HCEC 1CT (cell line): ENCODE measurements at places on chromosomes 12 and 14.

DNA sequence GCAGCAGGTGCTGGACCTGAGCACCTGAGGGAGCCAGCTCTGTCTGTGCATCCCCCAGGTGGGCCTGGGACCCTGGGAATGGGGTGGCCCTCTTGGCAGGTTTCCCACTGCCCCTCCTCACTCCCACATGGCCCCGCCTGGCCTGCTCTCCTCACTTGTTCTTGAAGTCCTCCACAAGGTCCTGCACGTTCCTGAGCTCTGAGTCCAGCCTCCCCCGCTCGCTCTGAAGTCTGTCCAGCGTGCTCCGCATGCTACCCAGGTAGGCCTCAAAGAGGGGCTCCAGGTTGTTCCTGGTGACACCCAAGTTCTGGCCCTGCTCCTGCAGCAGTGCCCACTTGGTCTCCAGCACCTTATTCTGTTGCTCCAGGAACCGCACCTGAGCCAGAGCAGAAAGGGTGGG lies 2.9 kb downstream of the KRT79 start:
- no peak for DNase-seq

- DNase-seq: peak; percentile 64
These were observed 8.2 kb upstream of the PPP2R5E start for GRCh38 chr14:63551332-63551731.

DNA sequence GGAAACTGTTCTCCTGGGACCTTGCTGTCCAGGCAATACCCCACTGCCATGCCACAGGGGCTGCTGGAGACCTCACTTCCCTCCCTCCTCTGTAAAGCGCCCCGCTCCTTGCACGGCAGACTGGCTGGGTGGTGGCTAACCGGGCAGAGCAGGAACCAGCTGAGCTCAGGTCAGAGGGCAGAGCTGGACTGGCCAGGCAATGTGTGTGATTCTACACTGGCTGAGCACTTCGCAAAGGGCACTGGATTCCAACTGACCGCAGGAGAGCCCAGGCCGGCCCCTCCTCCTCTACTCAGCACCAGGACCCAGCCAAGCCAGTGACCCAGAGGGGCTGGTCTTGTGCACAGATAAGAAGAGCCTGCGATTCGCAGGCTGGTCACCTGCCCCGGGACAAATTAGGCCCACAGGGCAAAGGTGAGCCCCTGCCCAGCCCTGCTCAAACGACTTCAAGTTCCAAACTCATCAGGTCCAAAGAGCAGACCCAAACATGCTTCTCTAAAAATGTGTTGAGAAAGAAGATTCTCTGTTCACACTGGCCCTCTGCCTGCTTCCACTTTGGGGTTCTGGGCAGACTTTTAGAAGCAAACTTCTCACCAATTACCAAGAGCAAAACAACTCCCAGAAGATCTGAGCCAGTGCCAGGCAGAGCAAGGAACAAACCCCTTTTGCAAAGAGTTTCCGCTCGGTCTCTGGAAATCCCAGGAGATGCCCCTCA lies 54.9 kb upstream of the DIO3 start:
- DNase-seq: no peak

DNA sequence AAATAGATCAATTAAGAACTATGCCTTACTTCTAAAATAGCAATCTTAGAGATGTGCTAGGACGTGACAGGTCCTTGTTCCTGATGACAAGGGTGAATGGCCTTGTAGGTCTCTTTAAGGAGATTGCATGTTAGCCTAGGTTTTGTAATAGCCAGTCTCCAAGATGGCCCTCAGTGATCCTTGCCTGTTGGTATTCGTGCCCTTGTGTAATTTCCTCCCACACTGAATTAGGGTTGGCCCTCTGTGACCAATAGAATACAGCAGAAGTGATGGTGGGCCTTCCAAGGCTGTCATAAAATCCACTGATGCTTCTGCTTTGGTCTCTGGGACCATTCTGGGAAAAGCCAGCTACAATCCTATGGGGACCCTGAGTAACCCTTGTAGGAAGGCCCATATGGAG lies 38.2 kb upstream of the SNX6 start:
- DNase-seq: no peak

DNA sequence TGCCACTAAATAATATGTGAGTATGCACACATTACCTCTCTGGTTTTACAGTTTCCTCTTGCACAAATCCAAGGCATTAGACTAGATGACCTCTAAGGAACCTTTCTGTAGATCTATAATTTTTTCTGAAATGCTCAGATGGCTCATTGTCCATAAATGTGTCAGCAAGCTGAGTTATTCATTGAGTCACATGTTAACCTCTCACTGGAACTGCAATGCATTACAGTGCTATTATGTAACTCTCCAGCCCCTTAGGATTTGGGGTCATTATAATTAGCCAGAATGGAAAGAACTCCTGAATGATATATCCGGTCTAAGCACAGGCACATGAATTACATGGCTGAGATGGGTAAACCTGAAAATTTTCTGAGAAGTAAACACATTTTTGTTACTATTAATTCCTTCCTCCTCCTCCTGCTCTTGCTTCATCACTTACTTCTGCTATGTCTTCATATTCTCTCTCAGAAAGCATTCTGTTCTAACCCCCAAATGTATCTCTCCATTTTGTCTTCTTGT lies 20.3 kb upstream of the DRAM1 start:
- DNase-seq: peak; percentile 91

DNA sequence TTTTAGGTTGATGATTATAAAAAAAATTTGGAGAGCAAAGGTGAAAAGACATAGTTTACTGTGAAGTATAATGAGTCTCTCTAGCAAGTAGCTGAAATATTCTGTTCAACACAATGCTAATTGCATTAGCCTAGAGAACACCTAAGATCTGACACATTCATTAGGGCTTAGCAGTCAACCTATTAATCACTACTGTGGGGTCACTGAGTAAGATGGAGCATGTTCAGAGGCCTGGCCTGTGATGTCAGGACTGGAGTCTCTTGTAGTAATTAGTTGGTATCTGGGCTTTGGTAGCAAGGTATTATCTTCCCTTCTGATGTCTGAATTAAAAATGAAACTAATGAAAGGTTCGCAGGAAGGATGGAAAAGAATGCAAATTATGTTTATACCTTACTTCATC lies 112.7 kb downstream of the SLC16A7 start:
- DNase-seq: peak; percentile 12

DNA sequence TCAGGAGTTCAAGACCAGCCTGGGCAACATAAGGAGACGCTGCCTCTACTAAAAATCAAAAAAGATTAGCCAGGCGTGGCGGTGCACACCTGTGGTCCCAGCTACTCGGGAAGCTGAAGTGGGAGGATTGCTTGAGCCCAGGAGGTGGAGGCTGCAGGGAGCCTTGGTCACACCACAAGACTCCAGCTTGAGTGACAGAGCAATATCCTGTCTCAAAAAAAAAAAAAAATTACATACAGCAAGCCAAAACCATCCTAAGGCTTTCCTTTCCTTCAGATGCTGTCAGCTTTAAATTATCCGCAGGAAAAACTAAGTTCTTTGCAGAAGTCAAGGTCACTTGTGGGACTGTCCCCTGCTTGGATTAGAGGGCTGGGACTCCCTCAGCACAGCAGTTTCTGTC lies 1.3 kb downstream of the CS start:
- DNase-seq: no peak

DNA sequence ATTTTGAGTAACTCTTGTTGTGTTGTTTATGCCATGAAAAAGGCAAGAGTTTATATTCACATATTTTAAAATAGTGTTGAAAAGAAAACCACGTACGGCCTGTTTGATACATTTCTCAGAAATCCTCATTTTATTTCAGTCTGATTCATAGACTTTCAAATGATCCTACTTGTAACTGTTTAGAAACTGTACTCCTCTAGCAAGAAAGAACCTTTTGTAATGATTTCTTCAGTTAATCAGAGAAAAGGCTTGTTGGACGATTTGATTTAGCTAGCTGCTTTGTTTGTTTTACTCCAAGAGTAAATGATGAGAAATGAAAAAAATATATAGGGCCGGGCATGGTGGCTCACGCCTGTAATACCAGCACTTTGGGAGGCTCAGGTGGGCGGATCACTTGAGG lies 17.2 kb downstream of the FBXO34 start:
- DNase-seq: no peak

GRCh38 chr14:80956922-80957321 lies 1.5 kb downstream of the TSHR start:
- no peak for DNase-seq

- peak; percentile 73 for DNase-seq
These were observed 111.2 kb upstream of the SLC38A2 start for GRCh38 chr12:46483572-46484395.

DNA sequence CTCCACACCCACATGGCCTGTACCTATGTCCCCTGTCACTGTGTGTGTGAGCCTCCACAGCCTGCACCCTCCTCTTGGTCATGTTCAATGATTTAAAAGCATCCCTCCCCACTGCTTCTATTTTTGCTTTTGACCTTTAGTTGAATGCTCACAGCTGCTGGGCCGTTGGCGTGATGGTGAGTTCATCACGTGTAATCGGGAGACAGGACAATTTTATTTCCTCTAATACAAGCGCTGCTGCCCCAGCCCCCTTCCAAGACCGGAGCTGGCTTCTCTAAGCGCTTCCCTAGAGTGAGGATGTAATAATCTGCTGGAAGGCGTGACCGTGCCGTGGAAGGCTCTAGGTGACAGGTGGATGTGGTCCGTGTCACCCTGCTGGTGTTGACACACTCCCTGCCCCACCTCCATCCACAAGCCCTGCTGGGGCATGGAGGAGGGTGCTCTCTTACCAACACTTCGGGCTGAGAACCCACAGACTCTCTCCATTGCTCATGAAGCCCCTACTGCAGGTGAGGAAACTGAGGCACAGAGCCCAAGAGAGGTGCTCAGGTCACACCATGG lies 25.4 kb downstream of the CCDC85C start:
- no peak for DNase-seq

DNA sequence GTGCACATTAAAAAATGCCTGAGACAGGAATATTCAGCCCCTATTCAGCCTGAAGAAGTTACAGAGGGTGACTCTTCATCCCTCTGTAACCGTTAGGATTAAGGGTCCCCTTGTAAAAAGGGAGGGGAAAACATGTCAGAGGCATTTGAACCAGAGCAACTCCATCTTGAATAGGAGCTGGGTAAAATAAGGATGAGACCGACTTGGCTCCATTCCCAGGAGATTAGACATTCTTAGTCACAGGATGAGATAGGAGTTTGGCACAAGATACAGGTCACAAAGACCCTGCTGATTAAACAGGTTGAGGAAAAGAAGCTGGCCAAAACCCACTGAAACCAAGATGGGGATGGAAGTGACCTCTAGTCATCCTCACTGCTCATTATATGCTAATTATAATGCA lies 19.9 kb upstream of the MDM1 start:
- DNase-seq: peak; percentile 28

DNA sequence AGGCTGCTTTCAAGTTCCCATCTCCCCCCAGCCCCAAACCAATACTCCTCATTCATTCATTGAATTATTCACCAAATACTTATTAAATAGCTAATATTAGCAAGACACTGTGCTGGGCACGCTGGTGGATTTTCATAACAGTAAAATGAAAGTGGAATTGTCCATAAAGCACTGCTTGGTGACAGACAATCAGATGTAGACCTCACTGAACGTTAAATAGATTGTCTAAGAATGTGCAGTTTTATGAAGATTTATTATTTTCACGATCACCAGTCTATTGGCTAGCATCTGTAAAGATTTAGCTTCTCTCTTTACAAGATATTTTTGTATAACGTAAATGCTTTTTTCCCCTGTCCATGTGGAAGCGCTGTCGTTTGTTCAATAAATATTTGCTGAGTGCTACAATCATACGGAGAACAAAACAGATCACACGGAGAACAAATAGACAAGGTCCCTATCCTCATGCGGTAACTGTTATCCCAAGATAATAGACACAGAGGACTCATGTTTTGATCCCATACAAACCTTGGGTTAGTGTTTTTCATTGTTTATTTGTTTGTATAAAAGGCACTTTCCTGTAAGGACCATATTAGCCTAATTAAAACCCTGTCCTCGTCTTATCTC lies 397.6 kb downstream of the BCAT1 start:
- DNase-seq: no peak

DNA sequence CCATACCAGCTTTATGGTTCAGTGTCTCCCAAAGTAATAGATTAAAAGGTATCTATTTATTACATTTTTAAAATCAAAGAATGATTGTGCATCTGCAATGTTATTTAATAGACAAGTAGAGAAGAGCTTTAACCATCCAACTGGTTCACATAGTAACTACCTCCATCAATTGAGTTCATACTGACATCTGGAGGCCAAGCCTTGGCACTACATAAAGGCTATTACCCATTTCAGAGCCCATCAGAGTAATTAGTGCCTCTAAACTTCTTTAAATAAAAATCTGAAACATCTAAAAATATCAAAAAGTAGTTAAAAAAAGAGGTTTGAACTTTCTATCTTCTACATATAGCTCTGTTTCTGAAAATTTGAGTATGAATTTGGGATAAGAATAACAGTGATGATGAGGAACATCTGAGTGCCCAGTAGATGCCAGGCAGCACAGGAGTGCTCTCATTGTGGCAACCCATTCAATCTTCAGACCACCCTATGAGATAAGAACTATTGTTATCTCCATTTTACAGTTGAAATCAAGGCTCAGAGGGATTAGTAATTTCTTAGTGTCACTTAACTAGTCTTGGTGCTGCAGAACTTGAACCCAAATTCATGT lies 132.9 kb upstream of the DAAM1 start:
- peak; percentile 33 for DNase-seq

DNA sequence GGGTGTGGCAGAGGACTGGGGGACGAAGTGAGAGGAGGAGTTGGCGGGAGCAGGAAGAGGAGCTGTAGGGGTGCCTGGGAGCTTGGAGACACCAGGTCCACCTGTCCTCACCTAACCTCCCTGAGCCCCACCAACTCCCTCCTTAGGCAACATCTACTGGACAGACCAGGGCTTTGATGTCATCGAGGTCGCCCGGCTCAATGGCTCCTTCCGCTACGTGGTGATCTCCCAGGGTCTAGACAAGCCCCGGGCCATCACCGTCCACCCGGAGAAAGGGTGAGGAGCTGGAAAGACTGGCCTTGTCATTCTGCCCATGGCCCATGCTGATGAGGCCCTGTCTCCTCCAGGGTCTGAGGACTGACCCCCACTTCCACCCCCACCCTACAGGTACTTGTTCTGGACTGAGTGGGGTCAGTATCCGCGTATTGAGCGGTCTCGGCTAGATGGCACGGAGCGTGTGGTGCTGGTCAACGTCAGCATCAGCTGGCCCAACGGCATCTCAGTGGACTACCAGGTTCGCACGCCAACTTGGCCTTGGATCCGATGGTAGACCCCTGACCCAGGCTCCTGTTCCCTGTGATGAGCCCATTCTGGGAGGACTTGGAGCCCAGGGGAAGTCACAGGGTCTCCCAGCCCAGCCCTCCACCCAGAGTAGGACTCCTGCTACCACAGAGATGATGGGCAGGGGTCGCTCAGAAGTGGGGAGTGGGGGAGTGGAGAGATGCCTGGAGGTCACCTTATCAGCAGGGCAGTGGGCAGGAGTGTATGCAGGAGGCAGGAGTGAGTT lies 32.5 kb upstream of the NXPH4 start:
- DNase-seq: no peak
